ENCODE measurements at places on chromosomes 3 and 15. TPM values are rescaled to one million over a fixed set of nuclear protein-coding genes. Genes with fewer than 3 reads are reported as not detected.
A peak's percentile ranks its signal among the peaks of the same experiment; 100 is the strongest.

DNA sequence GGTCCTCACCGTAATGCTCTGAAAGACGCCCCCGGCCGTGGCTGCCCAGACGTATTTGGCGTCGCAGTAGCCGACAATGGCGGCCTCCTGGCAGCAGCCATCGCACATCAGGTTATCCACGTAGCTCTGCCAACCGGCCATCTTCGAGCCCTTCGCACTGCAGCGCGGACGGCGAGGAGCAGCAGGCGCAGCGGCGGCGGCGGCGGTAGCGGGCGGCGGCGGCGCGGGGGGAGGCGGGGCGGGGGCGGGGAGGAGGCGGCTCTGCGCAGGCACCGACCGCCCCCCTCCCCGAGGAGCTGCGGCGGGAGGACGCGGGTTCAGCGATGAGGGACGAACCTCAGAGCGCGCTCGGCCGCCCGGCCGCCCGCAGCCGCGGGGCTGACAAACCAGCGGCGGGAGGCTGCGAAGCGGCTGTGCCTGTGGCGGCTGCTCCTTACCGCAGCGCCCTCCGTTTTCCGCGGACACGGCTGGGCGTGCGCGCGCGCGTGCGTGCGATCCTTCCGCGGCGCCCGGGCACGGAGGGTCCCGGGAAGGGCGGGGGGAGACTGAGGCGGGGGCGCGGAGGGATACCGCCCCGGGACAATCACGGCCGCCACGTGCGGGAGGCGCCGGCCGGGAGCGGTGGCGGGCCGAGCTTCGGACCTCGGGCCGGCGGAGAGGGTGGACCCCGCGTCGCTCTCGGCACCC is at the start of gene PFN2:
Gene PFN2, minus strand, starts transcription at position 180 of the 687 bp plus-strand sequence. Its CDS starts 39 bp downstream, at position 141.
- peak; percentile 49 for DNase-seq

DNA sequence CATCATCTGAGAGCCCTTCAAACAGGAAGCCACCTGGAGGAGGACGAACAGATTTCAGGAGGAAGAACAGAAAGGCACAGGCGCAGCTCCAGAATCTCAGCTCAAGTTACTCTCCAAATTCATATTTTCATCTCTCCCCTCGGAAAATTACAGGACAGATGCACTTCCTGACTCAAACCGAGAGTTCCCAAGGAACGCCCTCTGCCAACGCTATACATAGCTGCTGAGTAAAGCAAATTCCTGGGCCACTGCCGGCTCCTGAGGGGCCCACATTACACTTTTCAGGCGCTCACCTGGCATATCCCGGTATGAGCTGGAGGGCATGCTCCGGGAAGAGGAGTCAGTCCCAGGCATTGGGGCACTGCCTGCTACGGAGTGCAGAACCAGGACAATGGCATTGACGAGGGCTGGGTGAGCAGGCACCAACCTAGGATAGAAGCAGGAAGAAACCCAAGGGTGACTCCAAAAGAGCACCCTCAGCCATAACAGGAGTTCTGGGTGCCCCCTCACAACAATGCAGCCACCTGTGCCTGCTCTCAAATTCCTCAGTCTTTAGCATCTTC is 11.2 kb downstream of the UBL7 start:
- DNase-seq = no peak

- no peak for DNase-seq
These were observed 16.6 kb downstream of the FAM240A start for GRCh38 chr3:46628901-46629369.

The DIPK2A gene
- 8.6 TPM for polyA plus RNA-seq

The PTH1R gene
- not detected for polyA plus RNA-seq

The SPESP1 gene
- polyA plus RNA-seq = 3.8 TPM

DNA sequence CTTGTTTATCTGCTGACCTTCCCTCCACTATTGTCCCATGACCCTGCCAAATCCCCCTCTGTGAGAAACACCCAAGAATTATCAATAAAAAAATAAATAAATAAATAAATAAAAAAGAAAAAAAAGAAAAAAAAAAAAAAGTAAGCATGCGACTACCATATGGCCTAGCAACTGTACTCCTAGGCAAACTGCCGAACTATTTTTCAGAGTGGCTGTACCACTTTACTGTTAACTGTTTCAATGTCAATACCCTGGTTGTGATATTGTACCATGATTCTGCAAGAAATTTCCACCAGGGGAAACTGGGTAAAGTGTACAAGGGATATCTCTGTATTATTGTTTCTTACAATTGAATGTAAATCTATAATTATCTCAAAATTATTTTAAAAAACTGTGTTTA is 41.3 kb upstream of the MAP4 start:
- no peak for DNase-seq

- DNase-seq = peak; percentile 25
These were observed 316.0 kb downstream of the RORA start for GRCh38 chr15:60912984-60913697.

DNA sequence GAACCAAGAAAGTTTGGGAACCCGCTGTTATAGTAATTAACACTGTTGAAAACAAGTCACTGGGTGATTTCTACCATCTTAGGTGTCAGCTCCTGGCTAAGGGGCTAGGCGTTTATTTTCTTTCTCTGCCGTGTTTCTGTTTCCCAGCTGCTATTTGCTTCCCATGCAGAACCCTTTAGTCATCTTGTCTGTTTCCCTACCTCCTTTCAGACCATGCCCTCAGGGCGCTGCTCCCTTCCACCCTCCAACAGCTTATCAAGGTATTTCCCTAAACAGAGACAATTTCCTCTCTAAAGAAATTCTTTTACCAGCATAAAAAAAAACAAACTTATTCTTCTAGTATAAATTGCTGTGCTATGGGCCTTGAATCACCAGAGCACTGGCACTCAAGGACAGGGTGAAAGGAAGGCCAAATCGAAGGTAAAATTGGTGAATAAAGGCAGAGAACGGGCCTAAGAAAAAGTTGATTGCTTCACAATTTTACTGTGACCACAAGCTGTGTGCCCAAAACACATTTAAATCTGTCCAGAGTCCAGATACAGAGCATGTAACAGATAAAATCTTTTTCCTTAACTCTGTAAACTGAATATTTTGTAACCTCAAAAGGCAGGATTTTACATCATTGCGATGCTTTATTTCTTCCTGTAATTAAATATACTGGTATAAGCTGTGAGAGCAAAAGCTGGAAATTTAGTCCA is 319.2 kb downstream of the ZNF621 start:
- DNase-seq = no peak

- no peak for DNase-seq
These were observed 76.7 kb upstream of the LPP start for GRCh38 chr3:188077160-188077799.

The OSTN gene
- not detected for polyA plus RNA-seq

DNA sequence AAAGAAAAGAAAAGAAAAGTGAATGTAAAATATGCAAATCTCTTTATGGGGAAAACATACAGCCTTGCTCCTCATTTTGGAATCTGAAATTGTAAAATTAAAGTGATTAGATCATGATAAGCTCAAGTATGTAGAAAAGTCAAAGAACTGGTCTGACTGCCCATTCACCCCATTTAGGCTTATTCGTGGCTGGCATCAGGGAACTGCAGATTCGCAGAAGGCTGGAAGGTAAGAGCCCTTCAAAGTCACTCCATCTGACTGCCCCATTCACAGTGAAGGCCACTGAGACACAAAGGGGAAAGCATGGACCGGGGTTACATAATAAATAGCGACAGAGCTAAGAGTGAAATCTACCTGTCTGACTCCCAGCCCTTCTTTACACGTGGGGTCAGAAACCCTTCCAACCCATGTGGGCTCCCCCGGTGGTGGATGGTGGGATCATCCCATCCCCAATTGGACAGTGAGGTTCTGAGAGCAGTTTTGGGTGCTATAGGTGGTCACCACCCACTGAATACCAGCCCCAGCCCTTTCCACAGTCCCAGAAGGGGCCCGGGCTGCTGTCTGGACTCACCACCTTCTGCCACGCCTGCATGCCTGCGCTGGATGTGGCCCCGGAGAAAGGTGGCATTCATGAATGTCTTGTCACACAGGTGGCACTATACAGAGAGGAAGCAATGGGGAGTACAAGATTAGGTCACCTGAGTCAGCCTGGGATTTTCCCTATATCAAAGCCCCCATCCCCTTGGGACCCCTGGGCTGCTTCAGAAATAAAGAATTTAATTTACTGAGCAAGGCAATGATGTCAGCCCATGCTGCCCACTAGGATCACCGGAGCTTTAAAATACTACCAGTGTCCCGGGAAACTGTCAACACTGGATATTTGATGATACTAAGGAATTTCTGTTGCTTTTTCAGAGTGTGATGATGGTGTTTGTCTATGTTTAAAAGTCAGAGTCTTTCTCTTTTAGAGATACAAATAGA is 17.9 kb downstream of the DZIP1L start:
- DNase-seq = no peak

The ZNF717 gene
- polyA plus RNA-seq = 4.4 TPM

DNA sequence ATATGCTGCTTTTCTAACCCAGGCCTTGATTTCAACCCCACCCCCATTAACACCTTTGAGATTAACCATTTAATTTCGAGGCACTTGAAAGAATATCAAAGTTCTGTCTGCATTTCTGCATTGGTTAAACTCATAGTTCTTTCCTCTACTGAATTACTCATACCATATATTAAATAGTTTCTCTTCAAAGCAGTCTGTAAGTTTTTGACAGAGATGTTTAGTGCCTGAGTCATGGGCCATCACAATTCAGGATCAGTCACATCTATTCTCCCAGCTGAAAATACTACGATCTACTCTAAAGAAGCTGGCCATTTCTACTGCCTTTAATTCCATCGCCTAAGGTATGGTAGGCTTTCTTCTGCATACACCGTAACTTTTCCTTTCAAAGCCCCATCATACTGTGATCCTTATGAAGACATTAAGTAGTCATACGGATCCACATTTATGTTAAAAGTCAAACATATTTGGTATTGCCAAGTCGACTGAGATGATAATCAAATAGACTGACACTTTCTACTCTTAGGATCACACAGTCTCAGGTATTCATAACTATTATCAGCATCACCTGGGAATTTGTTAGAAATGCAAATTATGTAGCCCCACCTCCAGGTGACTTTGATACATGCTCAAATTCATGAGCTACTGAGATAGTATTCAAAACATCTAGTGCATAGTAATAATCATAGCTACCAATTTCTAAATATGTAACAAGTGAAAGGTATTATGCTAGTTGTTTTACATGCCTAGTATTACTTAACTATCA is 489.4 kb upstream of the IL12A start:
- no peak for DNase-seq

DNA sequence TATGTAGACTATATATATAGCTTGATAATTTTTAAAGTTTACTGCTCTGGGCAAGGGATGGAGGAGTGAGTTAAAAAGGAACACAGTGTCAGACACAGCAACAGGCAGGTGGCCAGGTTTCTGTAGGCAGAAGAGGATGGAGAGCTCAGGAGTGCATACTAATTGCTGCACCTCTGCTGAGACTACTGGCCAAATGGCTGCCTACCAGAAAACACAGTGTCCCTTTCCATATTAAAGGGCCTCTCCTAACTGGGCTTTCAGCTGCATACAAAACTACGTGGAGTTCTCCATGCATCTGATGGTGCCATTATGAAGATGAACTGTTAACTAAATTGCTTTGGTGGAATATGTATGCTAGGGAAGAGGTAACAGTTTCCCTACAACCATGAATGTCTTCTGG is 1.8 kb downstream of the ATP13A4 start:
- no peak for DNase-seq

DNA sequence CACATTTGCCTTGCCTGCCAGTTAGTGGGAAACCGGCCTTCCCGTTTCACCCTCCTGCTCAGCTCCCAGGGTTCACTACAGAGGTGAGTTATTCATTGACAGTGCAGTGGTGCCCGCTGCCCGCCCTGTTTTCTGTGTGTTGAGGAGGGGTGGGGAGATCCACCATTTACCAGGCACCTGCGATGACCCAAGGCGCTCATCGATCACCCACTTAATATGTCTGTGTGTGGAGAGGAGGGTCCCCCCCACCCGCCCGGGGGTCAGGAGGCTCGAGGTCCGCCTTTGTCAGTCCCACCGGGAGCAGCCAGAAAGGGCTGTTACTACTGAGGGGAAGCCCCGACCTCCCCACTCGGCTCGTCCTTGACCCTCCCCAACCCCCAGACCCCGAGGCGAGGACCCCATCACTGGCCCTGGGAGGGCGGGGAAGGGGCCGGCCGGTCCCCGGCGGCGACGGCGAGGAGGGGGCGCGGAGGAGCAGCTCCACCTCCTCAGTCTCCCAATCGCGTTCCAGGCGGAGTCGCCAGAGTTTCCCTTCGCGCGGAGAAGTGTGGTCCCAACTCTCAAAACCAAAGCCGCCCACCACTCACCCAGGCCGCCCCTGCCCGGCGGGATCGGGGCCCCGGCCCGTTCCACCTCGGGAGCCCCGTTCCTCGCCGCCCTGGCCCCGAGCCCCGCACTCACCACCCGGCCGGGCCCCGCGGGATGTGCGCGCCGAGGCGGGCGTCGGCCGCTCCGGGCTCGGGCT is 1.1 kb downstream of the PLXNB1 start:
- no peak for DNase-seq

DNA sequence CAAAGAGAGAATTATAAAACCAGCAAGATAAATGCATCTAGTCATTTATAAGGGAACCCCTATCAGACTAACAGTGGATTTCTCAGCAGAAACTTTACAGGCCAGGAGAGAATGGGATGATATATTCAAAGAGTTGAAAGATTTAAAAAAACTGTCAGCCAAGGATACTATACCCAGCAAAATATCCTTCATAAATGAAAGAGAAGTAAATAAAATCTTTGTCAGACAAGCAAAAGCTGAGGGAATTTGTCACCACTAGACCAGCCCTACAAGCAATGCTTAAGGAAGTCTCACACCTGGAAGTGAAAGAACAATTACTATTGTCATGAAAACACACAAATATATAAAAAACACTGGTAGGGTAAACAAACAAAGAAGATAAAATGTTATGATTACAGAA is 113.4 kb upstream of the FAM3D start:
- DNase-seq = no peak

DNA sequence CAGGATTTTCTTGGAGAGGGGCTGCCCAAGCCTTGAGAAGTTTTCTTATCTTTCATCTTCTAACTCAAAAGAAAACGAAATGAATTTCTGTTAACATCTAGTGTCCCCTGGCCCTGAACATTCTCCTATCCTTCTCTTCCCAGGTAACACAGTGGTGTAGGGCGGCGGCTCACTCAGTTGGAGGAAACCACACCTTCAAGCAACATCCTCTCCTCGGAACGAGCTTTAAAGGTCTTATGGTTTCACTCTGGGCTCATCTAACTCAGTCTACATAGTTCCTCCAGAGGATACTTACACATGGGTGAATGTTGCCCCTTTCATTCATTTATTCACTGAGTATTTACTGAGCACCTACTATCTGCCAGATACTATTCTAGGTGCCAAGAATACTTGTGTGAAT is 31.0 kb upstream of the KLHL6 start:
- no peak for DNase-seq
